HT-29 (cell line): ENCODE measurements at places on chromosomes 11 and 22. TPM values are rescaled to one million over a fixed set of nuclear protein-coding genes. Genes with fewer than 3 reads are reported as not detected.

Gene CASP4
- 56.6 and 58.2 TPM in 2 replicates for total RNA-seq

Gene MAP4K2
- total RNA-seq = 44.4 and 57.0 TPM in 2 replicates

Gene TCN1
- 1.4 and 4.2 TPM in 2 replicates for total RNA-seq

Gene SLC22A9
- total RNA-seq = 0.18 and 0.43 TPM in 2 replicates

Gene CADM1
- total RNA-seq = not detected in 2 replicates

Gene CYTH4
- total RNA-seq = not detected in 2 replicates

Gene GAB4
- total RNA-seq = not detected in 2 replicates

Gene PLA2G3
- total RNA-seq = not detected in 2 replicates

Gene MPEG1
- total RNA-seq = not detected in 2 replicates

Gene MMP12
- not detected in 2 replicates for total RNA-seq

Gene NUDT22
- 224 and 226 TPM in 2 replicates for total RNA-seq

Gene RIC3
- not detected in 2 replicates for total RNA-seq

Gene IGF2
- 9.9 and 11.4 TPM in 2 replicates for total RNA-seq

Gene OR8G5
- not detected in 2 replicates for total RNA-seq

Gene PGM2L1
- 0.79 and 1.3 TPM in 2 replicates for total RNA-seq

DNA sequence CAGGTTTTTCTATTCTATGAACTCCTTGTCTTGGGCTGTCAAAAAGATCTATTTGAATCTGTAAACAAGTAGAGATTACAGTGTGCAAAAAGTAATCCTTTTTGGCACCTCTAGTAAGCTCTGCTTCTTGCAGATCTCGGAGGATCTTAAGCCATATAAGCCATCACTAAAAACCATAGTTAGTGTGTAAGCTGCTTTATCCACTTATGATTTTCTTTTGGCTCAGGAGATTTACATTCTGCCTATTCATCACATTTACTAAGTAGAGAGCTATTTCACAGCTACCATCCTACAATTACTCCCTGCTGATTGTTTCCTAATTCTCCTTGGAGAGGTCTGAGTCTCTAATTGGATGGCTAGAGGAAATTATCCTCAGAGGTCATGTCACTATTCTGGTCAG is 385.7 kb downstream of the AASDHPPT start:
- no peak for DNase-seq

DNA sequence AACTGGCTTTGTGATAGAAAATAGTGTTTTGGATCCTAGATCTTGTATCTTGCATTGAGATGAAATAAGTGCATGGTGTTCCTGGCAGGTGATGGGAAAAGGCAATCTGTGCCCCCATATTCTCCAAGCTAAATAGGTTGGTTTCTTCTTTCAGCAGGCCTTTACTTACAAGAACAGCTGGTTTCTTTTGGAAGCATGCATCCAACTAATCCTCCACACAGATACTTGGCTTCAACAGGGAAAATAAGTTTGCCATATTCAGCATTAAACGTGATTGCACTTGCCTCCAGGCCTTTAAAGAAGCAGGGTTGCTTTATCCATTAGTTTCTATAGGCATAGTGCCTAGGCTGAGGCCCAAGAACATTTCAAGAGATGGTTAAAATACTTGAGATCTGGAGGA is 59.9 kb downstream of the APIP start:
- no peak for DNase-seq

- no peak for DNase-seq
These were observed 706.8 kb upstream of the ANO3 start for GRCh38 chr11:25625094-25625493.

GRCh38 chr11:96318850-96319249 is 24.1 kb downstream of the MAML2 start:
- DNase-seq = no peak

- DNase-seq = no peak
These were observed 741.1 kb downstream of the NELL1 start for GRCh38 chr11:21410513-21410912.

GRCh38 chr11:111819829-111820237 is 51.5 kb downstream of the ALG9 start:
- no peak for DNase-seq

GRCh38 chr11:128904656-128905344 is 13.6 kb downstream of the KCNJ5 start:
- DNase-seq = peak; percentile 30

- no peak for DNase-seq
These were observed 33.6 kb downstream of the ABCC8 start for GRCh38 chr11:17443000-17443399.

GRCh38 chr22:44537467-44537866 is 39.4 kb upstream of the RTL6 start:
- no peak for DNase-seq

GRCh38 chr11:116773203-116774097 is 663 bp upstream of the BUD13 start:
- DNase-seq = peak; percentile 71

DNA sequence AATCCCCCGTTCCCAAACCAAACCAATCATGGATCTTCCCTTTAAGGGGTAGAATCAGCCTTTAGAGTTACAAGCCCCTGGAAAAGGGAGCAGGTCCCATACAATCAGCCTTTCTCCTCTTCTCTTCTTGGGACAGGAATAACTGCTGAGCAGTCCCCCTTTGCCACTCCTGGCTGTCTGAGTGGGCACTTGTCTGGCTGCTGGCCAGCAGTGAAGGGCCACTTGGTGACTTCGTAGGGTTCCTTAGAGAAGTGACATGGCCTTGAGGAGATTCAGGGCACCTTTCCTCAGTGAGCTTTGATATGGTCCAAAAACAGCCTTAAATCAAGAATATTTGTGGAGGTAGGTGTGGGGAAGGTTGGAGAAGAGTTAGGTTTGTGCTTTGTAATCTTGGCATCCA is 53.5 kb upstream of the HORMAD2 start:
- no peak for DNase-seq

DNA sequence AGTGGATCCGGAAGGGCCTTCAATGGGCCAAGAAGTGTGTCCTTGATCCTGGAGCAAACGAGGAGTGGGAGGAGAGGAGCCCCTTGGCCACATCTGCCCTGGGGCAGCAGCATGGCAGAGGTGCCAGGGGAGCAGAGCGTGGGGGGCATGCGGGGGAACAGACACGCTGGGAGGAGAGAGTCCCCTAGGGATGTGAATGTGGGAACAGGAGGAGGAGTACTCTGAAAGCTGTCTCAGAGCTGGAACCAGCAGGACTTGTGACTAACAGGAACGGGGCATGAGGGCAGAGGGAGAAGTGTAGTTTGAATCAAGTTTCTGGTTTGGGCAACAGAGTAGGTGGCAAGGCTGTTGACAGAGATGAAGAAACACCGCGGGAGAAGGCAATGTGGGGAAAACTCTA is 54.5 kb upstream of the SLC35C1 start:
- DNase-seq = no peak

GRCh38 chr11:35168671-35169070 is 29.7 kb downstream of the CD44 start:
- no peak for DNase-seq

DNA sequence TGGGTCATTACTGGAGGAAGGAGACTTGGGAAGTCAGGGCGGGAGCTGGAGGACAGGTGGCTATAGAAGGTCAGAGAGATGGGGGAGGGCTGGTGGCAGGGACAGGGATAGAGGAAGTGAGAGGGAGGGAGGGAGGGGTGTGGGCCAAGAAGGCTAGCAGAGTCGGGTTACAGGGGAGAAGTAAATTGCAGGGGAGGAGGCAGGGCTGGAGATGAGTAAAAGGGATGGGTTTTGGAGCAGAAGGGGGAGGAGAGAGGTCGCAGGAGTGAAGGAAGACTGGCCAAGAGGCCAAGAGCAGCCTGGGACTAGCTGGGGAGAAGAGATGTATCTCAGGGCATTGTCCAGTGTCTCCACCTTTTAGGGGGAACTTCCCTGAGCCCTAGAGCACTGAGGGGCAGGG is 33.0 kb downstream of the LRRC10B start:
- DNase-seq = no peak

DNA sequence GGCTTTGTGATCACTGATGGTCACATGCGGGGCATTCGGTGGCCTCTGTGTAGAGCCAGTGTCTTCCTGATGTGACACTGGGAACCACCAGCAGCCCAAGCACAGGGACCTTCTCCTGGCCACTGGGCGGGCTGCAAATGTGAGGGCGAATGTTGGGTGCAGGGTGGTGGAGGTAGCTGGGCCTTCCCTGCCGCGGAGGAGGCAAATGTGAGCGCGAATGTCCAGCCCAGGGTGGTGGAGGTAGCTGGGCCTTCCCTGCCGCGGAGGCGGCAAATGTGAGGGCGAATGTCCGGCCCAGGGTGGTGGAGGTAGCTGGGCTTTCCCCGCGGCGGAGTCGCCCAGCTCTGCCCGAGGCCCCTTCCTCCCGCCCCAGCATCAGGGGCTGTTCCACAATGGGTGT is 23.3 kb downstream of the PTDSS2 start:
- no peak for DNase-seq

DNA sequence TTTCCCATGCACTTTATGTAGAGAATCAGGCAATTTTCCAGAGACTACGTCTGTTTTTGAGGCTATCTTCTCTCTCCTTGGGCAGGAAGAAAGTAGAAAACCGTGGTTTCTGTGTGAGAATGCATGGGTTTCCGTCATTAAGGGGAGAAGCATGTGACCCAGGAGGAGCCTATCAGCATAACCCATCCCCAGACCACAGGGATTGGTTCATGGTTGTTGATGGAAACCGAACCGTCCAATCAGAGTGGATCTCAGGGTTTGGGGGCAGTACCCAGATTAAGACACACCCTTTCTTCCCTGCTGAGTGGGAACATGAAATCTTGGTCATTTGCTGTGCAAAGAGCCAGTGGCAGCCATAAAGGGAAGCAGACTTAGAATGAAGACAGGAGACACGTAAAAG is 517.8 kb downstream of the MN1 start:
- DNase-seq = peak; percentile 1

GRCh38 chr11:32316232-32316631 is 119.1 kb downstream of the WT1 start:
- DNase-seq = no peak

DNA sequence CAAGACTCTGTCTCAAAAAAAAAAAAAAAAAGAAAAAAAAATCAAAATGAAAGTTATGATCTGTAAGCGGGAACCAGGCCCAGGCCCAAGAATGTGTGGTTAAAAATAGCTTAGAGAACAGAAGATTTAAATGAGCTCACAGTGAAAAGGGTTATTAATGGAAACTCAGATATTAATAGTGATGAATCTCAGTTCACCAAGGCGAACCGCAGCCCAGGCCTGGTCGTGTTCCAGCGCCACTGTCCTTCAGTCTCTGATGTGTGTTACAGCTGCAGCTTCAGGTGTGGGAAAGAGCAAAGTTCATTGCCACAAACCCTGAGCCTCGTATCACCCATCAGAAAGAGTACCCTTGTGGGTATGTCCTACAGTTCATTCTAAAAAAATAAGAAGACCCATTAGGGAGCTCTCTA is 107.1 kb downstream of the GAB2 start:
- DNase-seq = no peak

DNA sequence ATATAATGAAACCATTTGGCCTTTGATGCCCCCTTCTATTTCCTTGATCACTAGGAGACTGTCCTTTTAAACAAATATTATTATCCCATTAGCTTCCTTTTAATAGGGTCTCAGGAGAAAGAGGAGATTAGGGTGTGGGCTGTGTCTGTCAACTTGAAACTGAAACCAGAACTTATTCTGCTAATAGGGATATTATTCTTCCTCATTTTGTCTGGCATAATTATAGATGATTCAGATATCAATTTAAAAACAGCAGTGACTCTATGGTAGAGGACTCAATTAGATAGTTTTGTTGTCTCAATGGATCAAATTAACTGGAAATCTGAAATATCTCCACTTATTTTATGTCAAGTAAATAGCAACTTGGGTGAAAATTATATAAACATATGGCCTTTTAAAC is 584.9 kb upstream of the CCDC90B start:
- DNase-seq = no peak

DNA sequence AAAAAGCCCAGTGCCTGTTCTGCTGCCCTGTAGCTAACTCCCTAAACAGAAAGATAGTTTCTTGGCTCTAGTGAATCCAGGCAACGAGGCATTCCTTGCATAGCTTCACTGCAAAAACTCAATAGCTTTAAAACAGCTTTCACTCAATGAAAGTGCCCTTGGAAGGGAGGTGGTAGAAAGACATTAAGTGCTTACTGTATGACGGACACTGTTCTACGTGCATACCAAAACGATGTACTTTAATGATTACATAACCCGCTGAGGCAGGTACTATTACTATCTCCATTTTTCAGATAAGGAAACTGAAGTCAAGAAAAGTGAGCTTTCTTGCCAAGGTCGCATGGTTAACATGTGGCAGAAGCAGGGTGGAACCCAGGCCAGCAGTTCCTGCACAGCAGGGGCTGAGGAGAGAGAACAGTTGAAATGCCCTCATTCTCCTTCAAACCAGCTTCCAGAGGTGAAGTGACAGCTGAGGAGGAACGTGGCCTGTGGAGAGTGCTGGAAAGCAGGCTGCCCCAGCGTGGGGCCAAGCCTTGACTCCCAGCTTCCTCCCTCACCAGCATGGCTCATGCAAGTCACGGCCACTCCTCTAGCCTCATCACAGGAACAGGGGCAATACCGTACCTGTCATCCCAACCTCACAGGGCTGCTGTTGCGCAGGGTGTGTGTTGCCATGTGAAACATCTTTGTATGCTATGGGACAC is 227.5 kb upstream of the NARS2 start:
- no peak for DNase-seq

DNA sequence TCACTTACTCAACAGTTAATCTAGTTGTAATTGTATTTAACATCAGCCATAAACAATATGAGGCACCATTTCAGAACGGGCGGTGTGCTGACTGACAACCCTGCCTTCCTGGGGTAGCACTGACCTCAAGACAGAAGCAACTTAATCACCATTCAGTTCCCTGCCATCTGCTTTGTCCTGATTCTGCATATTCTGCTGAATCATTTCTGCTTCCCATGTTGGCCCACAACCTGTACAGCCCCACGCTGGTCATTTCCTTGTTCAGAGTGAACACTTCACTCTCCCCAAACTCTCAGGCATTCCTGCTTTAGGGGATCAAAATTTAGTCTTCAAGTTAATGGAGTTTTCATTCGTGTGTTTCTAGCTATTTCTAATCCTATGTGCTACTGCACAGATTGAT is 132.3 kb upstream of the ZBED5 start:
- DNase-seq = no peak

- DNase-seq = no peak
These were observed 26.4 kb downstream of the CAPN1 start for GRCh38 chr11:65207918-65208784.

DNA sequence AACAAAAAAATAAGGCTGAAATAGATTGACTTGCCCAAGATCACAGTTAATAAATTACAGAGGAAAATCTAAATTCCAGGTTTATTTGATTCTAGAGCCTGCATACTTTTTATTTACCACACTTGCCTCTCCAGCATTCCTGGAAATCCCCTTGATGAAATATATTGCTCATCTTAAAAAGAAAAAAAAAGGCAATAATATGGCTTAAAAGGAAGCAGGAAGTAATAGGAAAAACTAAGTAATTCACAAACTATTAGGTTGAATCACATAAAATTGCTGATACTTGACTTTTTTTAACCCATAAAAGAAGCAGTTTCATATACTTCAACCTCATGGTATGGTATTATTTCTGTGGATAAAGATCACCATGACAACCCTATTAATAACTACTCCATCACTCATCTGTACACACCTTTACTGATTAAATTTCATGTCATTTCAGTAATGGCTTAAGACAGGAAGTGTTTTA is 52.9 kb downstream of the COPB1 start:
- no peak for DNase-seq

GRCh38 chr11:65454696-65455456 is 32.3 kb downstream of the NEAT1 start:
- peak; percentile 92 for DNase-seq
